Smooth muscle cell of the brain vasculature (primary cell): ENCODE measurements at places on chromosomes 1 and 21.

DNA sequence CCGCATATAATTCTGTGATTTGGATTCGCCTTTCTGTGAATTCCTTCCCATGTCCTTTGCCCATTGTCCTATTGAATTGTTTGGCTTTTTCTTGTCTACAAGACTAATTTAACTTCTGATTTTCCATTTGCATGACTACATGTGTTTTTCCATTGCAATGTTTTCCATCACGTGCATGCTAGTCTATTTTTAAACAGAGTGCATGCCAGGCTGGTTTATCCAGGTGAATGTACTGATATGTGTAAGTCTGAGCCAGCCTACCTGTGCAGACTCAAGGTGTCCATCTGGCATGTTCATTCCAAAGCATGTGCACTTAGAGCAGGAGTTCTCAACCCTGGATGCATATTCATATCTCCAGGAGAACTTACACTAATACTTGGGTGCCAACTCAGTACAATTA is 59.7 kb downstream of the INAVA start:
- no peak for DNase-seq

DNA sequence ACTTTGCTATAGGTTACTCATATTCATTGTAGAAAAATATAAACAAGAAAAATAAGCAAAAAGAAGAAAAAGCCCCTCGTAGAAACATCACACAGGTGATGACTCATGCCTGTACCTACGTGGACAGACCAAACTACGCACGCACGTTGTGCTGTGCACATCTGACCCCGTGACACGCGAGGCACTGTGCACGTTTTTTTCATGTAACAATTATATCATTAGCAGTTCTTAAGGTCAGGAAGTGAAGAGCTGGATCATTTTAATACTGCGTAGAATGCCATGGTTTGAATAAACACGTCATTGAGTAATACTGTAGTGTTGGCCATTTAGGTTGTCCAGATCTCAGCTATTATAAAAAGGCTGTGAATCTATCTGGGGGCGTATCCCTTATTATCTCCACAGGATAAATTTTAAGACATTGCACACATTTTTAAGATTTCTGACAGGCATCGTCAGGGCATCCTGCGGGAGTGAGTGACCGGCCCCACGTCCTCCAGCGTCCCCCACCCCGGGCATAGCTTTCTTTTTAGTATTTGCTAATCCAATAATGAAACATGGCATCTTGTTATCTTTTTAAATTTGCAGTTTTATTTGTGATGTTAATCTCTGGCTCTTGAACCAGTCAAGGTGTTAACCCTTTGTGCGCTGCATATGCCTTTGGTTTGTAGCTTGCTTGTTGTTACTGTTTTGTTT is 23.4 kb upstream of the ADARB1 start:
- peak; percentile 91 for DNase-seq

- no peak for DNase-seq
Observed at GRCh38 chr1:211705467-211706091, 30.2 kb upstream of the NEK2 start.

GRCh38 chr21:42266971-42267556 is 48.1 kb downstream of the ABCG1 start:
- DNase-seq, result no peak

- no peak for DNase-seq
Observed at GRCh38 chr1:217889401-217889800, 258.3 kb downstream of the SPATA17 start.

DNA sequence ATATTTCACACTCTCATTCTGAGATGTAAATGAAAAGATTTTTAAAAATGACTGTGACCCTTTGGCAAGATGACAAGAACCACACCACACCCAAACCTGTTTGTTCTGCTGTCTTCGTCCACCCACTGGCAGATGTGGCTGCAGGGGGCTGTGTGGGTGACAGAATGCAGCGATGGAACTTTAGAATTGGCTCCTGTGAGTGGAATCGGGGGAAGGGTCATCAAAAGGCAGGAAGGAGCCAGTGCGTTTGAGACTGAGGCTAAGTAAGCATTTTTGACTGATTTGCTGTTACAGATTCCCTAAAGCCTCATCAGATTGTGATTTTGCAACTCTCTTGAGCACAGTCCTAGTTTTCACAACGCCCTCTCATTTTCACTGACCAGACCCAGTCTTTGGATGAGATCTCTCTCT is 111.2 kb upstream of the ADGRL2 start:
- DNase-seq, result no peak

DNA sequence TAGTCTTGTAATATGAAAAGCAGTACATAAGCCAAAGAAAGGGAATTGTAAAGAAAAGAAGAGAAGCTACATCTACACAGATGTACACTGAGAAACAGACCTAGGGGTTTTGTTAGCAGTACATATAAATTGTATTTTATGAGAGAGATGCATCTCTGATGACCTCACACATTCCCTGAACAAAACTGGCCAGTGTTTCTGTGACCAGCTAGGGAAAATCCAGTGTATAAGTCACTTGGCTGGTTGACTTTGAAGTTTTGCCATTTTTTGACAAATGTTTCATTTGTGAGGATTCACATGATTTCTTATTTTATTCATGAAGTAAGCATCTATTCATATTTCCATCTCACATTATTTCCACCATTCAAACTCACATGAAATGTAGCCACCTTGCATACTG is 28.3 kb upstream of the DYNLT5 start:
- DNase-seq, result no peak

- DNase-seq, result no peak
Observed at GRCh38 chr1:151611288-151611790, 511 bp upstream of the SNX27 start.

DNA sequence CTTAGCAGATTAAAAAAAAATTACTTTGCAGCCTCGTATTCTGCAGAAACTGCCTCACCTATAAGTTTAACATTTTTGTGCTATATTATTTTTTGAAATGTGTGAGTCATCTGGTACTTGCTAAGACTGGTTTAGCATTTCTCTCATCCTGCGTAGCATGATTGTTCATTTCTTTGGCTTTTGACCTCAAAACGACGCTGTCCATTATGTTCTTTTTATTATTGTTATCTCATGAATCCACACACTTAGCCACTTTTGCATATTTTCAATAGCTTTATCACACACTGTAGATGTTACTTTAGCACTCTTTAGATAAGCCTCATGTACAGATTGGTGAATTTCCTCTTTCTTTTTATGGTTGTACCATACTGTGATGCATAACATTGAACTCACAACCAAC is 1004.9 kb upstream of the NCAM2 start:
- no peak for DNase-seq

DNA sequence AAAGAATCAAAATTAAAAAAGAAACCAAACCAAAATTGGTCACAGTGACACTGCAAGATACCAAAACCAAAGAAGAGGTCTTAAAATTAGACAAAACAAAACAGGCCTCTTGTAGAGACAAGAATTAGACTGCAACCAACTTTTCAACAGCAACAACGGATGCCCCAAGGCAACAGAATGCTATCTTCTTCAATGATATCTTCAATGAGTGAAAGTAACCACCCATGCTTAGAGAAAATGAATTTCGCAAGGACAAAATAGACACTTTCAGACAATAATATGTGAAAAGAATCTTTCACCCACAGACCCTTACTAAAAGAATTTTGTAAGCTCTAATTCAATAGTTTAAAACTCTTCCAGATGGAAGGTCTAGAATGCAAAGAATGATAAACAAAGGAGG is 41.7 kb downstream of the USP48 start:
- no peak for DNase-seq

DNA sequence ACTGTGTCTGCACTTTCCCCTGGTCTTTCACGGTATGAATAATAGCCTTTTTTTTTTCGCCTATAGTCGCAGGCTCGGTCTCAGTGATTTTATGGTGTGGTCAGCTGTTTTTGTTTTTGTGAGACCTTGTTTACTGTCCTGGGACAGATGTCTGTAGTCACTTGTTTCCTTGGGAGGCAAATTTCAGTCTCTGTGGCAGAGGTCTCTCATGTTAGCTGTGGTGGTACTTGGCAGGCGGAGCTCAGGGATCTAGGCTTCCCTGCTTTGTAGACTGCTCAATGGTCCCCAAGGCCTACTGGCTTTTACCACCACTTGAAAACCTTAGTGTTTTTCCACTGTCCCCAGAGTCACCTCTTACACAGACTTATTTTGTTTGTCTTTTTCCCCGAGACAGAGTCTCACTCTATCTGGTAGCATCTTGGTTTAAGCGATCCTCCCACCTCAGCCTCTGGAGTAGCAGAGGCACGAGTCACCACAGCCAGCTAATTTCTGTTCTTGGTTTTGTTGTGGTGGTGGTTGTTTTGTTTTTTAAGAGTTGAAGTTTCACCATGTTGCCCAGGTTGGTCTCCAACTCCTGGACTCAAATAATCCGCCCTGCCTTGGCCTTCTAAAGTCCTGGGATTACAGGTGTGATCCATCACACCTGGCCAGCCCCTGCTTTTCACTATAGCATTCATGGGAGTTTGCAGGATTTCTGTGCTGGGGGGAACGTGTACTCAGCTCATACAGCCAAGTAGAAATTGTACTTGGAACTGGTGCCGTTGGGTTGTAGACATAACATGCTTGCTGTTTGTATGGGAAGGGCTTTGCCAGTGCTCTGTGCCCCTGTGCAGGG is 10.3 kb downstream of the RNU1-2 start:
- DNase-seq, result no peak

DNA sequence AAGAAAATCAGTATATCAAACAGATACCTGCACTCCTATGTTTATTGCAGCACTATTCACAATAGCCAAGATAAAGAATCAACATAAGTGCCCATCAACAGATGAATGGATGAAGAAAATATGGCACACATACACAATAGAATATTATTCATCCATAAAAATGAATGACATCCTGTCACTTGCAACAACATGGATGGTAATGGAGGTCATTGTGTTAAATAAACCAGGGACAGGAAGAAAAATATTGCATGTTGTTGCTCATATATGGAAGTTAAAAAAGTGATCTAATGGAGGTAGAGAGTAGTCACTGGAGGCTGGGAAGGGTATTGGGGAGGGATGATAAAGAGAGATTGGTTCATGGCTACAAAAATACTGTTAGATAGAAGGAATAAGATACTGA is 65.4 kb upstream of the CR2 start:
- no peak for DNase-seq

DNA sequence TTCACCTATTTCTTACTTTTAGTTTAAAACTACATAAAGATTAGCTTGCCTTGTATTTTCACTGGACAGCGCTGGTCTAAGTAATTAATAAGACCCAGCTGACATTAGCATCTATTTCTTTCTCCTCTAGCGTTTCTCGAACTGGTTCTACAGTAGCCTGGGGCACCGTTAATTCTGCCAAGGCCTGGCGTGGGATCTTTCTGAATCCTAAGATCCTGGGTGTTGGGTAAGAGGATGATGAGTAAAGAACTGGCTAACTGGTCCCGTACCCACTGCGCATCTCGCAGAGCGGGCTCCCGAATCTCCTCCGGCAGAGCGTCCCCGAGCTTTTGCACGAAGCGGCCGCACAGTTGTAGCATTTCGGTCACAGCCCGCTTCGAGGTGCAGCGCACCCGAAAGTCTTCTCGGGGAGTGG is 309 bp downstream of the NSL1 start:
- no peak for DNase-seq

GRCh38 chr1:54272134-54272533 is 72.2 kb downstream of the MRPL37 start:
- no peak for DNase-seq

- no peak for DNase-seq
Observed at GRCh38 chr1:25799352-25799934, 550 bp upstream of the SELENON start.

DNA sequence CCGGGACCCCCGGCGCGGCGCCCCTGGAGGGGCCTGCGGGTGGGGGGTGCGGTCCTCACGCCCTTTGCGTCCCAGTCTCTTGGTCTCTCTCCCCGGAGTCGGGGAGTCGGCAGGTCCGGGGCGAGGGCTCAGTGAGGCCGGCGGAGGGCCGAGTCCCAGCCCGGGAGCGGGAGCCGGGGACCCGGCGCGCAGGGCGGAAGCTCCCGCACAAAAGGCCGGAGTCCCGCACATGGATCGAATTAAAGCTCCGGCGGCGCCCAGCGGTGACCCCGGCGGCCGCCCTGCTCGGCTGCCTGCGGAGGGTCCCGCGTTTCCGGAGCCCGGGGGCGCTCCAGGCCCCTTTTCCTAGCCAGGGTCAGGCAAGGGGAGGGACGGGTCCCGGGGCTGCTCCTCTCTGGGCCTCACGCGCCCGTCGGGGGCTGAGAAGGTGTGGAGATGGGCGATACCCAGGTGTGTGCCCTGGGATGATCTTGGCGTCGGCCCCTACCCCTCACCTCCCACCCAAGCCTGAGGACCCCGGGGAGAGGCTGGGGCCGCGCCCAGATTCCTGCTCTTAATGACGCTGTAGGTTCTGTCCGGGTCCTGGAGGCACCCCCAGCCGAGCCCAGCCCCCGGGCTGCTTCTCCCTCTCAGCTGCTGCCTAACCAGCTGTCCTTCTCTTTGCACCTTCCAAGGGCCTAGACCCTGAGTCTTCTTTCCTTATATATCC is 512 bp downstream of the FBLIM1 start:
- DNase-seq, result no peak

DNA sequence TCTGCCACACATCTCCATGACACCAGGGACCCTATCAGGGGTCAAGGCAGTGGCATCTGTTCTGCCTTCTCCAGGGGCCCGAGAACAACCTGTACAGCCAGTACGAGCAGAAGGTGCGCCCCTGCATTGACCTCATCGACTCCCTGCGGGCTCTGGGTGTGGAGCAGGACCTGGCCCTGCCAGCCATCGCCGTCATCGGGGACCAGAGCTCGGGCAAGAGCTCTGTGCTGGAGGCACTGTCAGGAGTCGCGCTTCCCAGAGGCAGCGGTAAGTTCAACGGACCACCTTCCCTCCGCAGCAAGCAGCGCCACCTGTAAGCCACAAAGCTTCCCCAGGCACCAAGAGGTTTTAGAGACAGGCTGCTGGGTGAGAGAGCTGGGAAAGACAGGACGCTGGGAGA is 15.9 kb downstream of the MX2 start:
- DNase-seq, result no peak

DNA sequence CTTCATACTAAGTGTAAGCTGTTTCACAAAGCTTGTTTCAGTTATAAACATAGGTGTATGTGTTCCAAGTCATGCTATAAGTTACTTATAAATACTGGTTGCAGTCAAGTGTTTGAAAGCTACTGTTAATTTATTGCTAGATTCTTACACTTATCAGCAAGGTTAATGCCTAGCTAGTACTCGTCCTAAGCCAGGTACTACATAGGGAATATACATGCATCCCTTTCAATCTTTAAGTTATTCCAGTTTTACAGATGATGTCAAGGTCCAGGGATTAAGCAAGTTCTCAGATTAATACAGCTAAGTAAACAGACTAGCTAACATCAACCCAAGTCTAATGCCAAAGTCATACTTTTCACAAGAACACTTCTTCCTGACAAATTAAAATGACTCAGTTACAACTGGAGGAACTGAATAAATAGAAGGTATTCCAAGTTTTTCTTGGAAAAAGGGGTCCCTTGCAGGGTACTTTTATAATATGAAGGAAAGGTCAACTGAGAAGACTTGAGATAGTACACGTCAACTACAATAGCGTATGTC is 652.2 kb upstream of the USP24 start:
- no peak for DNase-seq

DNA sequence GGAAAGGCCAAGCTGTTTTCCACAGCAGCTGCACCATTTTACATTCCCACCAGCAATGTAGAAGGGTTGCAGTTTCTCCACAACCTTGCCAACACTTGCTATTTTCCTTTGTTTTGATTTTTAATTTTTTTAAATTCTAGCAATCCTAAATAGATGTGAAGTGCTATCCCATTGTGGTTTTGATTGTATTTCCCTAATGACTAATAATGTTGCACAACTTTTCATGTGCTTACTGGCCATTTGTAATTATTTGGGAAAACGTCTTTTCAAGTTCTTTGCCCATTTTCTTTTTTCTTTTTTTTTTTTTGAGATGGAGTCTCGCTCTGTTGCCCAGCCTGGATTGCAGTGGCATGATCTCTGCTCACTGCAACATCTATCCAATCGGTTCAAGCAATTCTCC is 53.9 kb downstream of the VCAM1 start:
- DNase-seq, result no peak
